Neural crest cell (in vitro differentiated cells): ENCODE measurements at places on chromosomes 1 and 21. TPM values are rescaled to one million over a fixed set of nuclear protein-coding genes. Genes with fewer than 3 reads are reported as not detected.

DNA sequence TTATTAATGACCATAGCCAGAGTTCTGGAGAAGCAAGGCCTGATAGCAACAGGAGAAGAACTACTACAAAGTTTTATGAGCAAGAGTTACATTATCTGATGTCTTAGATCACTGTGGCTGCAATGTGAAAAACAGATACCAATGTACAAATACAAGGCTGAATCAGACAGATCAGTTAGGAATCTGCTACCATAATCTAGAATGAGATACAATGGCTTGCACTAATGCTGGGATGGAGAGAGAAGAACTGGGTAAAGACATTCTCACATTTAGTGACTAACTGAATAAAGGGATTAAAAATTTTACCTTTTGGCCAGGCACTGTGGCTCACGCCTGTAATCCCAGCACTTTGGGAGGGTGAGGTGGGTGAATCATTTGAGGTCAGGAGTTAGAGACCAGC is 41.3 kb downstream of the ARID4B start:
- no peak for DNase-seq

- no peak for DNase-seq
These were observed 7.3 kb upstream of the SAMD11 start for GRCh38 chr1:916173-917075.

- no peak for DNase-seq
These were observed 31.8 kb downstream of the SLC2A1 start for GRCh38 chr1:42926879-42927242.

DNA sequence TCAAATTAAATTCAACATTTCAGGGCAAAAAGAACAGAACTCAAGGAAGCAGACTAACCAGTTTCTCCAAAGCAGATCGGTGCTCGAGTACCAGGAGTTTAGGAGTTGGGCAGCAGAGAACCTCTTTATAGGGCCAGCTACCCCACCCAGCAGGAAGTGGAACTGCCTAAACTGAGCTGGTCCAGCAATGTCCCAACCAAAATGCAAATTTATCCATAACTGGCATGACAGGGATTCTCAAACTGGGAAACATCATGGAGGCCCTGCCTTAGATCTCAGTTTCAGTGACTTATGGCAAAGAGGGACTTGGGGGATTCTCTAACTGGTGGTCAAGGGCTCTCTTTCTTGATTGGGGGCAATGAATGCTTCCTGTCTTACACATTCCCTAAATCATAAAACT is at the start of gene SPRR2B:
SPRR2B (minus strand) TSS at position 101 of the 400 bp plus-strand sequence. CDS start 772 bp downstream, outside the sequence.
- no peak for DNase-seq

- no peak for DNase-seq
These were observed 1.2 kb upstream of the CGN start for GRCh38 chr1:151510020-151510405.

DNA sequence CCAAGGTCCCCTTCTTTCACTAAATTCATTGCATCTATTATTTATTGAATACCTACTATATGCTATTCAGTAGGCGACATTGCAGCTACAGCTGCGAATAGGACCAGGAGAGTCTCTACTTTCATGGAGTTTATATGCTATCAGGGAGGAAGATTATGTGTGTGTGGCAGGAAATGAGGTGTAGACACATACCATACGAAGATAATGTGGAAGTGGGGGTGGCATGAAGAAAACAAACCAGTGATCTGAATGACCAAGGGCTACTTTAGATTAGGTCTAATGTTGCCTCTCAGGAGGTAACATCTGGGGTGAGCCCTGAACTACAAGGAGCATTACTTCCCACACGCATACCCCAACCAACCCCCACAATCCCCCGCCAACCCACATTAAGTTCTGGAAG is 1.0 kb upstream of the PPIH start:
- no peak for DNase-seq

DNA sequence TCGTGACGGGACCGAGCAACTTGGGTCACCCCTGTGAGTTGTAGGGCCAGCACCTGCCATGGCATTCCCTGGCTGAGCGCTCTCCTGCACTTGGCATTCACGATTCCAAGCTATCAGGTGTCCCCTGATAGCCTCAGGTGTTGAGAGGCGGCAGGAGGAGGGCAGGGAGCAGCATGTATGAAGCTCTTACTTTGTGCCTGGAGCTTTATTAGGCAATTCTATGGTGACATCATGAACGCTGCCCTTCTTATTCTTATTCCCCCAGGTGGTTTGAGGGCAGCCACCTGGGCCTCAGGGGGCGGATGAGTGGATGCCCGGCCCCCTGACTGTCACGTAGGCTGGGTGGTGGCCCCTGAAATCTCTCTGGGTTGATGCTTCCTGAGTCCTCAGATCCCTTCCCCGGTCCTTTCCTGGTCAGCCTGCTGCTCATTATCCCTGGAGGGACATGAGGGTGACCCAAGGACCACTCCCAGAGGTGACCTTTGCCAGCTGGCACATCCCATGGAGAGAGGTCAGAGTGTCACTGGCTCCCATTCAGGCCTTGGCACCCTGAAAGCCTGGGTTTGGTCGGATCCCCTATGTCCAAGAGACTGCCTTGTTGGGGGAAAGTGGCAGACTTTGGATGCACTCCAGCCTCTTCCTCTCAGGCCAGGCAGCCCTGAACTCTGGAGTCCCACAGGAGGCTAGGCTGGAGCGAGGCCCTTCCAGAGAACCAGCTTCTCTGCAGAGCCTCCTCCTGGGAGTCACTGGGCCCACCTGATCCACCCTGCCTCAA is 51.9 kb downstream of the SPSB1 start:
- no peak for DNase-seq

DNA sequence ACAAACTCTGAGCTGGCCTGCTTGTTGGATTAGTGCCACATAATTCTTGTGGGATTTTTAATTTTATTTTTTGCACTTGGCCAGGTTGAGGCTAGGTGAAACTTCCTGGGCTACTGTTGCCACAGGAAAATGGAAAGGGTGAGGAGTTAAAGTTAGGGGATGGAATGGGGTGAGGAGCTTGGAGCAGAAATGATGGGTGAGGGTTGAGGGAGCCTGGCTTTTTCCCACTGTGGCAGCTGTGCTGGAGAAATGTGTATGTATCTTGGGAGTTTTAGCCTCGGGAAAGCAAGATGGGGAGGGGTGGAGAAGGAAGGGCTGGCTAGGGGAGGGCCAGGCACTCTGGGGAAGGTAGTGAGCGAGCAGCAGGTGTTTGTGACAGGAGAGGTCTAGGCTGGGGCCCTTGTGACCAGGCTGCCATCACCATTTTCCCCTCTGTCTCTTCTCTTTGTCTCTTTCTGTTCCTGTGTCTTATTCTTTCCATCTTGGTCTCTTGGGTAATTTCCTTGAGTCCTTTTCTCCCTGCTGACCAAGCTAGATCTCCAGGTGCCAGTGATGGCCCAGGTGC is 2.0 kb downstream of the ZNF687 start:
- DNase-seq: no peak

- DNase-seq: no peak
These were observed 841.5 kb downstream of the LRRIQ3 start for GRCh38 chr1:73356485-73356884.

DNA sequence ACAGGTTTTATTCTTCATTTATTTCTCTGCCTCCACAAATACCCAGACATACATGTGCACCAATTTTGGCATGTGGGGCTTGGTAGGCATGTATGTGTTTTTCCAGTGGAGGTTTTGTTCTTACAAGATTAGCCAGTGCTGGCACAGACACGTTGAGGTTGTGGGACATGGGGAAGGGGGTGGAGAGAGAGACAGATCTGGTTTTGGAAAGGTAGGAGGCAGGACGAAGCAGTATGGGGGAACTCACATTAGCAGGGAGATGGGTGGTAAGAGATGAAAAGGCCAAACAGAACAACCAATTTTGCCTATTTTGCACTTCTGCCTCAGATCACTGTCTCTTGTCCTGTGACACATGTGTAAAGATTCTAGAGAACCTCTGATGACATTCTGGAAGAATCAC is 166.1 kb upstream of the HMGB4 start:
- no peak for DNase-seq

GRCh38 chr1:37021502-37021901 is 12.8 kb downstream of the GRIK3 start:
- DNase-seq: no peak

OPRD1 gene
- total RNA-seq: 2.8 and 3.9 TPM in 2 replicates

VHLL gene
- total RNA-seq: 0.77 TPM in 1 of 2 replicates, not detected in the other

OR2W3 gene
- 0.75 and 0.96 TPM in 2 replicates for total RNA-seq

ZNF648 gene
- total RNA-seq: 0.61 and 0.77 TPM in 2 replicates

DNALI1 gene
- 28.6 and 30.6 TPM in 2 replicates for total RNA-seq
